Body of pancreas (tissue), 4 donors: ENCODE measurements at places on chromosomes 11 and 22. TPM values are rescaled to one million over a fixed set of nuclear protein-coding genes. Genes with fewer than 3 reads are reported as not detected.
A peak's percentile ranks its signal among the peaks of the same experiment; 100 is the strongest.

Gene FAM83F
- total RNA-seq = 9.1 TPM

DNA sequence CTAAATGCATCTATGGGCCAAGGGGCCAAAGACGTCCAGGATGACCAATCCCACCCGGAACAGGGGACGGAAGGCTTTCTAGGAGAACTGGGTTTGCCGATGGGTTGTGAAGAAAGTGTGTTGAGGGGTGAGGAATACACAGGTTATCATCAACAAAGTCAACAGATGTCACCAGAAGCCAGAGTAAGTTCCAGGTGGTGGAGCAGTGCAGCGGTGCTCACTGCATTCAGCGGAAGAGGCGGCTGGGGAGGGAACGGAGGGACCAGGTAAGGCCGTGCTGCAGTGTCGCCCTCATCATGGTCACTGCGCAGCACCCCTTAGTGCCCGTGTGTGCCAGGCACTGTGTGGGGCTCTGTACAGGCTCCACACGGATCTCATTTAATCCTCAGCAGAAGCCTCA is 176.0 kb downstream of the EFCAB6 start:
- DNase-seq = no peak

- DNase-seq = no peak
Observed at GRCh38 chr11:70159627-70160570, 43.2 kb upstream of the FADD start.

- no peak for DNase-seq
Observed at GRCh38 chr22:49015459-49015858, 812.2 kb downstream of the BRD1 start.

DNA sequence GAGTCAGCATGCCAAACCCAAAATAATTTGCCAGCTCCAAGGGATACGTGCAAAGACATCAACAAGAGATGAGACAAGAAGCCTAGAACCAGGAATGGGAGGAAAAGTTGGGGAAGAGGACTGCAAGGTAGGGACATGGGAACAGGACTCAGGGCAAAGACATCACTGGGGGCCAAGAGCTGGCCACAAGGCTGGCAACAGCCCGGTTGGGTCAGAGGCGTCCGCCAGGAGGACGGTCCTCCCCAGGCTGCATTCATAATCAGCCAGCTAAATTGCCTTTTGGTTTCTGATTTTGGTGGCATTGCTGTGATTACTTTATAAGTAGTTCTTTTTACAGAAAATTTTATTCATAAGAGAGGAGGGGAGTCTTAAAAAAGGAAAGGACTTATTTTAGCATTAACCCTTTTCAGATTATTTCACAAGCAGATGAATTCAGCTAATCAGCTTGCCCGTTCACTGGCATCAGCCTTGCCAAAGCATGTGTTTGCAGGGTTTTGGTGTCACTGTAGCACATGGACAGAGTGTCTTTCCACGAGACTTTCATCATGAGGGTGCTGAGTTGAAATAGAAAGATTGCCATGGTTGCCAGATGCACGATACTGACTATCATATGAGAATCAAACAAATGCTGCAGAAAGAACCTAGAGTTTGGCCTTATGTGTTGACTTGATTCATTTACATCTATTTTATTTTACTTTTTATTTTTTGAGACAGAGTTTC is 23.2 kb upstream of the NAV2 start:
- DNase-seq = no peak

- no peak for DNase-seq
Observed at GRCh38 chr22:43726322-43726721, 85.8 kb downstream of the EFCAB6 start.

Gene NPAS4
- total RNA-seq = not detected

Gene IRAG1
- 10.1 TPM for total RNA-seq

DNA sequence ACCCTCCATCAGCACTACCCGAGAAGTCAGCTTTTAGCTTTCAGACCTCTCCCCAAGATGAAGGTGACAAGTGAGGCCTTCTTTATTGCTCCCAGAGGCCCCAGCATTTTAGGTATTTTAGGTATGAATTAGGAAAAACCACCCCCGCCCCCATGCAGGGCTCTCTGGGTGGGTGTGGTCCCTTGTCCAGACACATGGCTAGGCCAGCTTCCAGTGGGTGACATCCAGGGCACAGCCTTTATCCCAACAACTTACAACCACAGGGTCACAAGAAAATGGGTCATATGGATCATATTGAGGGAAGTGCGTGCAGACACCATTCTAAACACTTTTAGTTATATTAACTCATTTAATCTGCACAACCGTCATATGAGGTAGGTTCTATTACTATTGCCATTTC is 42.1 kb downstream of the RIBC2 start:
- DNase-seq = no peak

GRCh38 chr11:125123947-125124617 is 12.7 kb upstream of the TMEM218 start:
- peak; percentile 78 for DNase-seq

Gene APOL6
- 7.9 TPM for total RNA-seq

- no peak for DNase-seq
Observed at GRCh38 chr11:116403794-116404461, 368.9 kb downstream of the BUD13 start.

DNA sequence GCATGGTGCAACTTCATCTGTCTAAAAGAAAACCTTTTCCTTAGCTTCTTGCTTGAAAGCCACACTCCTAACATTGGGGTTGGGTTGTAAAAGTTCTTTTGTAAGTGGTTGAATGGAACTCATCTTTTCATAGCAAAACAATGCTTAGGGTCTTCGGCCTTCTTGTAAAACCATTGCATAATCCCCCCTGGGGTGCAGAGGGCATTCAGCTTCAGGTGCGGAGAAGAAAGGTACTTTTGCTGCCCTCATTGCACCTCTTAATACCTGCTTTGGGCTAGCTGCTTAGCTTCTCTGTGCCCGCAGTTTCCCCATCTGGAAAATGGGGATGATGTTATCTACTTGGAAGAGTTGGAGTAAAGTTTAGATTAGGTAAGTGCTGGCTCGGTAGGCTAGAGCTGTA is 10.1 kb downstream of the TEAD1 start:
- DNase-seq = no peak

GRCh38 chr11:8593935-8594909 is at the start of gene STK33:
TSS of gene STK33 (minus strand) at chr11:8594228. CDS start at chr11:8474905, 119,323 bp downstream.
- peak; percentile 69 for DNase-seq

Gene ROBO4
- total RNA-seq = 21.4 TPM

Gene HBD
- not detected for total RNA-seq

DNA sequence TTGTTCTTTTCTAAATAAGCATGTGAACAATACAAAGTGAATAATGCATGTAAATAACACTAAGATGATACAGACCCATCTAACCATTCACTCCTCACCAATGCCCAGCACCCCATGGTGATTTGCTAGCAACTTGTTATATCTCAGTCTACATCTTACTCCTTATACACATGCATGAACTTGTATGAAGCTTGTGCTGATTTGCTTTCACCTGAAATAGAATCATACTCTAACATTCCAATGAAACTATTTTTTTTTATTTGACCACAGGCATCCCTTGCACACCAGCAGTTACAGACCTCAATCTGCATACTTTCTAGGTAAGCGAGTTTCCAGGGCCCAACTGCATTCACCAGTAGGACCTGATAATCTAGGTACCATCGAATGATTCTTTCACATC is 873.6 kb downstream of the OPCML start:
- no peak for DNase-seq

GRCh38 chr22:33842421-33843094 is 77.7 kb downstream of the LARGE1 start:
- no peak for DNase-seq

DNA sequence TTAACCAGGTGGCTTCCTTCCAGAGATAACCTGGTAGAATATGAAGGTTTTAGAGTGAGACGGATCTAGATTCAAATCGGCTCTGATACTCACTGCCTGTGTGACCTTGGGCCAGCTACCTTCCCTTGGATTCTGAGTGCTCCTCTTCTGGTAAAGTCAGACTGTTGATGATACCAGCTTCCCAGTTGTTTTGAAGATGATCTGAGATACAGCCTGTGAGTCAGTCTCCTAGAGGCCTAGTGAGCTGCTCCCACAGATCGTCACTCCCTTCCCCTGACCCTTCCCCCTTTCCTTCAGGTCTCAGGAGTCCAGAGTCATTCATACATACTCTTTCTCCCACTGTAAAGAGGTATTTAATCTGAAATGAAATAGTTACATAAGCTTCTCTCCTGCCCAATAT is 207.8 kb downstream of the GRIK4 start:
- no peak for DNase-seq

GRCh38 chr11:87190071-87190470 is 152.3 kb downstream of the TMEM135 start:
- no peak for DNase-seq

- no peak for DNase-seq
Observed at GRCh38 chr11:1358286-1358685, 31.4 kb upstream of the BRSK2 start.

Gene CHORDC1
- total RNA-seq = 27.8 TPM

Gene RRM1
- total RNA-seq = 7.3 TPM

DNA sequence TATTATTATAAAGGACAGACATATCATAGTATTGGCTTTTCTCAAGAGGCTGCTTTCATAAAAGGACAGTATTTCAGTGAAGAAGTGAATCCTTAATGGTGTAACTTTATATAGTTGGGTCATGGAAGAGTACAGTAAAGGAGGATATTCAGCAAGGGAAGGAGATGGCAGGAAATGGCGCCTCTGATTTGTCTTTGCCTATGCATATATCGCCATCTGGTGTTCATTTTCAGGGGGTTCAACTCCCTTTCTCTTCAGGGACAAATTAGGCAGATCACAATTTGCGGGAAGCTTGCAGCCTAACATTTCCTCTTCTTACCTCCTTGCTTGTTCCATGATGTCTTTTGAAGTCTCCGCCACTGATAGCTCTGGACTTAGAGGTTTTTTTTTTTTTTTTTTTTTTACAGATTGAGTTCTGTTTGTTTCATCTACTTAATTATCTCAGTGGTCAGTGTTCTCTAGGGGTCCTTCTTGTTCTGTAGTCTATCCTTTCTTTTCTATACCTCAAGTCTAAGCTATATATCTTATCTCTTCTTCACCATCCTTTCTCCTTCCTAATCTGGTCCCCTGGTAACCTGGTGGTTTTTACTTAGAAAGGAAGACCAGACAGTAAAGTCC is 21.8 kb upstream of the RRM1 start:
- DNase-seq = peak; percentile 70

DNA sequence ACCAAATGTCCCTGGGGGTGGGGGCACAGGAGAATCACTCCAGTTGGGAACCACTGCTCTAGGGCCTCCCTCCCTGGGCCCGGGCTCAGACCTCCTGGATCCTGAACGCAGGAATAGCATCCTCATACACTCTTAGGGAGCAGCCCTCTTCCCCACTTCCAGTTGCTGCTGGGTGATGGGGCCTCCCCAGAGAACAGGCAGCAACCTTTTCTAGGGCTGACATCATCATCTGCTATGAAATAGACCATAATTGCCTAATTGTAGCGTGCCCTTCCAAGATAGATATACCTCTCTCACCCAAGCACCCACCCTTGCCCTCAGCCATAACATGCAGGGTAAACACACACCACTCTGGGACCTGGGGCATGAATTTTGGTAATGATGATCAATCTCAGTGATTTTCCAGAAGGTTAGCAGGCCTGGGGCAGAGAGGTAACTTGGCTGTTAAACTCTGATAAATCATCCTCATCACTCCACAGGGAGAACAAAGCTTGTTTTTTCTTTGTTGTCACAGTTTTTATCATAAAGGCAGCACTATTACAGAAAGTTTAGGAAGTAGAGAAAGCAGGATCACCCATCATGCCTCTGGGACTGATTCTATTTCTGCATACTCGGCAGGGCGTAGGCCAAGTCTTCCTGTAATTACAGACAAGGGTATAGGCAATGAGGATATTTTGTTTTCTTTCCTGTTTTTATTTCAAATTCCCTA is 88.3 kb upstream of the PRDM11 start:
- DNase-seq = no peak

Gene GDPD4
- total RNA-seq = not detected

DNA sequence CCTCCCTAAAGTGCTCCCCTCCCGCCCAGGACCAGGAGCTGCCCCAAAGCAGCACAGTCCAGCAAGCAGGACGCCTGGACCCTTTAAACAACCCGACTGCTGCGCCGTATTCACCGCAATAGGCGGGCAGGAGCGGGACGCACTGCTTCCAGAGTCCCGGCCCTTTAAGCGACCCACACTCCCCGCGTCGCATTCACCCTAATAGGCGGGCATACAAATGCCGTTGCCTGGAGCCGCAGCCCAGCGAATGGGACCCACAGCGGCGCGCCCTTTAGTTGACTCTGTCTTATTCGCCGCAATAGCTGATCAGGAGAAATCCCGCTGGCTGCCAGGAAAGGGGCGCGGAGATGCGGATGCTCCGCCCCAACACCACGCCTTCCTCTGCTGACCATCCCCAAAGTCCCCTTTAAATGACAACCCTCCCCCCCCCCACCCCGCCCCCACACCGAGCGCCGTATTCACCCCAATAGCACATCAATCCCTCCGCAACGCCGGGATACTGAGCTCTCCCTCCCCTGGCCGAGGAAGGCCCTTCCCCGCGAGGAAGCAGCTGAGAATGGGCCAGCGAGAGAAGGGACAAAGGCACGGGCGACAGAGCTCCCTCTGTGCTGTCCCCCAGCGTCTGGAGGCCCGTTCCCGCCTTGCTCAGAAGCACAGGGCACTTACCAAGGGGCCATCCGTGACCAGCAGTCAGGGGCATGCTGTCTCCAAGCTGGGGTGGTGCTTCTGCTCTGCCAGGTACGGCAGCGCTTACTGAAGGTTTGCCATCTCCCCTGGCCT is 4.7 kb downstream of the OSBPL5 start:
- peak; percentile 87 for DNase-seq

Gene APOBEC3G
- 5.4 TPM for total RNA-seq

DNA sequence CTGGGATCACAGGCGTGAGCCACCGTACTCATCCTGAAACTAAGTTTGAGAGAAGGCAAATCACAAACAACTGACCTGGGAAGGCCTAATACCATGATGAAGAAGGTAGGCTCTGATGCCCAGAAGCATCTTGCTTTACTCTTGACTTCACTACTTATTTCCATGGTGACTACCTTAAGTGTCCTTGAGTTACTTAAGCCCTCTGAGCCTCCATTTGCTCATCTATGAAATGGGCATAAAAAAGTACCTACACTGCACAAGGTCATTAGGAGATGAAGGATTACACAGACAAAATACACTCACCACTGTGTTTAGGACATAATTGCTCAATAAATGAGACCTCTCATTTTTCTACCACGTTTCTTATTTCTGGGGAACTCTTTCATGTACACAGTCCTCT is 27.9 kb downstream of the EIF4ENIF1 start:
- no peak for DNase-seq

Gene ALDH3B1
- total RNA-seq = 18.4 TPM

Gene KIF18A
- not detected for total RNA-seq

DNA sequence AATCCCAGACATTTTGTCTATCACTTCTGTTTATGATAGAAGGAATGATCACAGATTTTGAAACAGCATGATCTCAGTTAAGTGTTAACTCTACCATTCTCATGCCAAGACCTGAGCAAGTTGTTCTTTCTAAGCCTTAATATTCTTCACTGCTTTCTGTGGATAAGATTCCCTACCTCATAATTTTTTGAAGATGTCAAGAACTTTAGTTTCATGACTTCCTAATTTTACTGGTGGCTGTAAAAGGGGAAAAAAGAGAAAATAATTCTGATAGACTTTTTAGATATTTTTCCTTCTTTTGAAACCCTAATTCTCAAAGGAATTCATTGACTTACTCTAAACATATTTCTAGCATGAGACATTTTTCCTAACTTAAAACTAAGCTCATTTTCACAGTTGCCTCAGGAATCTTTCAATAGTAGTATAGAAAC is 520.0 kb upstream of the LUZP2 start:
- no peak for DNase-seq
